ENCODE measurements at places on chromosomes 7 and 10.

GRCh38 chr10:94608559-94608958, 63.0 kb downstream of the HELLS start:
- no peak for DNase-seq

GRCh38 chr7:107359520-107360316, 110.1 kb upstream of the GPR22 start:
- DNase-seq: no peak

- DNase-seq: no peak
Observed at GRCh38 chr10:23535381-23535780, 96.5 kb downstream of the OTUD1 start.

- no peak for DNase-seq
Observed at GRCh38 chr10:4943821-4944220, 19.4 kb upstream of the AKR1C1 start.

- no peak for DNase-seq
Observed at GRCh38 chr7:31786326-31786725, 99.3 kb downstream of the PPP1R17 start.

- DNase-seq: no peak
Observed at GRCh38 chr10:117001144-117001543, 3.8 kb downstream of the SHTN1 start.

DNA sequence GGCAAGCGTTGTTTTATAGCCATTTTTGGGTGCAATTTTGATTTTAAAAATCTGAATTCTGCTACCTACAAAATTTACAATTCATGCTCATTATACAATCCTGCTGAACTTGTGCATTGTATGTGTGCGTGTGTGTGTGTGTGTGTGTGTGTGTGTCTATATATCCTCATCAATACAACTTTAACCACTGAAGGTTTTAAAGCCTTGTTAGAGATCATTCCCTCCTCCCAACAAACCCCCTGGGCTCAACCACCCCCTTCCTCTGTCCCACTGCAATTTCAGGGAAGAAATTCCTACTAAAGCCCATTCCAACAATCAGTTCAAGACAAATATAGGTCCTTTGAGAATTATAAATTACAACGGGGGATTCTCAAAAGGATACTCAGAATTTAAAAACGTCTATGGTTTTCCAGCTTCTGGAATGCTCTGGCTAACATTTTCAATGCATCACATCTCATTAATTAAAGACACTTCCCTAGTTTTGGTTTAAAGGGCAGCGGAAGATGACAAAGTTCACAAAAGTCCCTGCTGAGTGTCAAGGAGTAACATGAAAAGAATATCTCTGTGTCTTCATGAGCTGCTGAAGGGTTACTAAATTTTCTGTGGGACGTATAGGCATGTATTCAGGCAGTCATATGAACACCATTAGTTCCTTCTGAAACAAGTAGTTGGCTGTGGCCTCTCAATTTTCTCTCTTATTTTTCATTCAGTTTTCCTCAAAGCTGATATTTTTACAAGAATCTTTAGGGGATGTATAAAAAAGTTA, 889 bp upstream of the SEMA3A start:
- no peak for DNase-seq

GRCh38 chr7:102322202-102322715, 34.0 kb downstream of the SPDYE6 start:
- DNase-seq: no peak

DNA sequence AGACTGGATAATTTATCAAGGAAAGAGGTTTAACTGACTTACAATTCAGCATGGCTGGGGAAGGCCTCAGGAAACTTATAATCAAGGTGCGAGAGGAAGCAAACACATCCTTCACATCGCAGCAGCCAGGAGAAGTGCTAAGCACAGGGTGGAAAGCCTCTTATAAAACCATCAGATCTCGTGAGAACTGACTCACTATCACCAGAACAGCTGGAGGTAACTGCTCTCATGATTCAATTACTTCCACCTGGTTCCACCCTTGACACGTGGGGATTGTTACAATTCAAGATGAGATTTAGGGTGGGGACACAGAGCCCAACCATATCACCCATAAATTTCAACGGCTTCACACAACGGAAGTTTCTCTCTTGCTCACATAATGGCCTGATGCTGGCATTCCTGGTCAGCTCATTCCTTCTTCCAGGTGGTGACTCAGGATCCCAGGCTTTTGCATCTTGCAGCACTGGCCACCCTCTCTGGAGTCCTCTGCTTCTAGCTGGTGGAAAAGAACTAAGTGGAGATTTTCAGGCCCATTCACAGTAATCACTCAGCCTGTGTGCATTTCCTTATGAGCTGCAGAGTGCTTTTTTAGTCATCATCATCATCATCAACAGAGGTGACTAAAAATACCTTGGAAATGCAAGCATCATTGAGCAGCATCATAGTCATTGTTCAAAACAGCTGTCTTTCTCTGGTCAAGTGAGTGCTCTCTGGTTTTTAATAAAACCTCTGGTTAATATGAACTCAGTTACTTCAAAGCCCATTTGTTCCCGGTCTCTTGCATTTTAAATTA, 308.1 kb downstream of the SFMBT2 start:
- no peak for DNase-seq

DNA sequence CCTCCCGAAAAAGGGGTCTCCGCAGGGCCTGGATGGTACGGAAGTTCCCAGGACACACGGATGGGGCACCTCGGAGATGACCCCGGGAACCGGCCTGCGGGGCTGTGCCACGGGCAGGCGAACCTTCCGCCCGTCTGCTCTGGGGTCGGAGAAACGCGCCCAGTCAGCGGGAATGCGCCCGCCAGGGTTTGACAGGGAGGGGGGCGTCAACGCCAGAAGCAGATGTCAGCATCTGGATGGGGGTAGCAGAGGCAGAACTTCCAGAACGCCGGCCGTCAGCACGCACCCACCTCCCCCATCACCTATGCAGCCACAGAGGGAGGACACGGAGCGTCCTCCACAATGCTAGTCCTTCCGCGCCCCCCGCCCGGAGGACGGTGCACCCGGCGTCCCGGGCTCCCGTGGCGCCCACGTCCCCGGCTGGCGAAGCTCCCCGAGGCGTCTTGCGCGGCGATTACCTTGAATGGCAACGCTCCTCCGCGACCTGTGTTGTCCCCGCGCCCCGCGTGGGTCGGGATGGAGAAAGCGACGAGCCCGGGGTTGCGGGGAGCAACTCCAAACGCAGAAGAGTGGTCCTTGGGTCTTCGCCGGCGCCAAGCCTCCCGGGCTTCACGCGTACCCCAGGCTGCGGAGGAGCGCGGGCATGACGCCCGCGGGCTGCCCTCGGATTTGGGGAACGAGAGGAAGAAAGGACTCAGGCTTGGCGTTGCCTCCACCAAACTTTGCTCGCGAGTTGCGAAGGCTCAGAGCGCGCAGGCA, 561 bp downstream of the FGFR2 start:
- DNase-seq: no peak

GRCh38 chr7:116633131-116633988, 38.6 kb upstream of the MET start:
- DNase-seq: no peak

DNA sequence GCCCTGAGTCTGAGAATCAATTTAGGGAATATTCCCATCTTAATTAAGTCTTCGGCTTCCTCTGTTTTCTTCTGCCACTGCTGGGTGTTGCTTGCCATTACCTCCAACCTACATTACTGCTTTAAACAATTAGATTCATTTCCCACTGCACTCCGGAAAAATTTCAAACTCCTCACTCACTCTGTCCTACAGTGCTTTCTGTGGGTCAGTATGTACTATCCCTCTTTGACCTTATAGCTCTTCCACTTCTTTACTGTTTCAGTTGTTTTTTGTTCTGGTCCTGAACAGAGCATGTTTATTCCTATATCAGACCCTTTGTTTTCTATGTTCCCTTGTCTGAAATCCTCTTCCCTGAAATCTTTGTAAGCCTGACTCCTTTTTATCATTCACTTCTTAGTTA, 160.6 kb downstream of the MAGI2 start:
- DNase-seq: no peak

GRCh38 chr7:108136191-108136688, 6.1 kb upstream of the LAMB4 start:
- no peak for DNase-seq

GRCh38 chr10:10845185-10845584, 172.5 kb upstream of the CELF2 start:
- no peak for DNase-seq

DNA sequence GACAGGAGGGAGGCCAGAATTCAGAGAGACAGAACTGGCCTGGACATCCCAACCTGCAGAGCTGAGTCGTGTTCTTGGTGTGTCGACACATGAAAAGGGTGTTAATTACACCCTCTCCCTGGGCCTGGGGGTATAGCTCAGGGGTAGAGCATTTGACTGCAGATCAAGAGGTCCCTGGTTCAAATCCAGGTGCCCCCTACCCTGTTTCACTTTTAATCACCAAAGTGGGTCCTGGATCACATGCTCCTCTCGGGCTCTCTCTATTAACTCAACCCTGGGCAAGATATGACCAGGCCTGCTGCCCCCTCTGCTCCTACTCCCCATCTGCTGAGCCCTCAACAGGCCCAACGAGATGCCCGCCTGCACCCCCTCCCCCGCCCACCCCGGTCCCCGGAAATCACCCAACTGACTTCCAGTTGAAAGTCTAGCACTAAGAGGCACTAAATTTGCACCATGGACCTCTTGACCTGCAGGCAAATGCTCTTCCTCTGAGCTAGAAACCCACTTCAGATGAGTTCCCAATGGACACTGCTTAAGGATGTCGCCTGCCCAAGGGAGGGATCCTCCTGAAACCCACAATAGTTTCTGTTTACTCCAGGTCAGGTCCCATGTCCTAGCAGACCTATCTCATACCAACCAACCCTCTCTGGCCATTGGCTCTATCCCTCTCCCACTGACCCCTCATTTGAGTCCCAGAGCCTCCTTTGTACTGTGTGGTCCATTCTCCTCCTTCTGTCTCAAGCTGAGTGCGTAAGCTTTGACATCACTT, 137.6 kb downstream of the ZNF467 start:
- DNase-seq: no peak

GRCh38 chr7:57354679-57355338, 95.2 kb upstream of the ZNF716 start:
- no peak for DNase-seq

- DNase-seq: no peak
Observed at GRCh38 chr7:94999069-94999351, 91.6 kb downstream of the PPP1R9A start.

GRCh38 chr7:5549096-5549763, 125.6 kb upstream of the TNRC18 start:
- no peak for DNase-seq

DNA sequence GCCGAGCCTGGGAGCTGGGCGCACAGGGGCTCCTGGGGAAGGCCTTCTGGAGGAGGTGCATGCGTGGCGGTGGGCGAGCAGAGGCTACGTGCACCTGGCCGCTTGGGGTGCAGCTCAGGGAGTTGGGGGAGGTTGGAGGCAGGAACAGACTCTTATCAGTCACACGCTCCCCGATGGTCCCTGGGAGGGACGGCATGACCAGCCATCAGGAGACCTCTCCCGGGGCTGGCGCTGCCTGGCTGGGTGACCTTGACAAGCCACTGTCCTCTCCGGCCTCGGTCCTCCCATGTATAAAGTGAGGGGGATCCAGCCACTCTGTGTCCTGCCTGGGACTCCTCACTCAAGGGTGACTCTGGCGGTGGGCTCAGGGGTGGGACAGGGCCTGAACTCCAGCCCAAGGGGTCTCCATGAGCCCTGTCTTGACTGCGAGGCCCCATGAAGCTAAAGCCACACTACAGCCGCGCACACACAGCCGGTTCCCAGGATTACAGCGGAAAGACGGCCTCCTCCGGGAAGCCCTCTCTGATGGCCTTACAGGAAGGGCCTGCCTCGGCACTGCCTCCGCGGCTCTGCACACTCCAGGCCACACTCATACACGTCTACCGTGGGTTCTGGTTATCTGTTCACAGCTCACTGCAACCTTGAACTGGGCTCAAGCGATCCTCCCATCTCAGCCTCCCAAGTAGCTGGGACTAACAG, 2.3 kb downstream of the TMEM184A start:
- no peak for DNase-seq

GRCh38 chr7:99642027-99642426, 25.3 kb downstream of the ZSCAN25 start:
- DNase-seq: no peak

DNA sequence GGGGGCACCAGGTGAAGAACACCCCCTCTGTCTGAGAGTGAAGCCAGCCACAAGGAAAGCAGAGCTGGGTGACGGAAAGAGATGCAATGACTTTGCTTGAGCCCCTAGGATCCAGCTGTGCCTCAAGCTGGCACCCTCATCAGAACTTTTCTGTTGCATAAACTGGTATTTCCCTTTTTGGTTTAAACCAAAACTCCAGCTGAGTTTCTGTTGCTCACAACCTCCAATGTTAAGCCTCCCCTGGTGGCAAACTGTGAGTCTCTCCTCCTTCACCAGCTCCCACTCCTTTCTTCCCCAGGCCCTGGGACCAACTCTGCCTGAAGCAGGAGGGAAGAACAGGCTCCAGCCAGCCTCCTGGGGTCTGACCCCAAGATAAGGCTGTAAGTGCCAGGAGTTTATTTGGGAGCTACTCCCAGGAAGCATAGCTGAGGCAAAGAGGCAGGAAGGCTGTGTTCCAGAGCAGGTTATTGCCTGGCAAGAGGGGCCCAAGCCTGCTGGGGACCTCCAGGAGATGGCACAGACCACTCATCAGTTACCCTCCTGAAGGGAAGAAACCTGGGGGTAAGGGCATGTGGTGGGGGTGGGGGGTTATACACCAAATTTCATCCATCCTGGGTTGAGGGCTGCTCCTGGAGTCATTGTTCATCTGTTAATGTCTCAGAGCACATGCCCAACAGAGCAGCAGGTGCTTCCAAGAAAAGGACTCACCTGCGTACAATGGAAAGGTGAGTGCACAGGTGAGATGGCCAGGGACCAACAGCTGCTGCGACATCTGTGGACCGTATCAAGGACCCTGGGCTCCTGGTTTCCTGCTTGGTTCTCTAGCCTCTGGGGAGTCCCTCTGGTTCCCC, 73.3 kb upstream of the NANOS1 start:
- DNase-seq: no peak

DNA sequence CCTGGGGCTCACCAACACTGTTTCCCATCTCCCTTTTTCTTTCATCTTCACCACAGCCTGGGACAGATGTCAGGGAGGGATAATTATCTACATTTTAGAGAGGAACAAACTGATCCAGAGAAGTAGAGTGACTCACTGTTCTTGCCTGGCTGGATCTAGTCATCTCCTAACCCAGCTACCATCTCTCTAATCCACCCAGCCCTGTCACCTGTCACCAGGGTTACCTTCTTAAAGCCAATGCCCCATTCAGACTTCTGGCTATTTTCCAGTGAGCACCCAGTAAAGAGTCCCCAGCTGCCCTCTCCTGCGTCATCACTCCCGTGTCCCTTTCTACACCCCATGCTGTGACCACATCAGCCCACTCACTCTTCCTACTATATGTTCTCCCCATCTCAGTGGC, 68.4 kb upstream of the DUSP5 start:
- no peak for DNase-seq

DNA sequence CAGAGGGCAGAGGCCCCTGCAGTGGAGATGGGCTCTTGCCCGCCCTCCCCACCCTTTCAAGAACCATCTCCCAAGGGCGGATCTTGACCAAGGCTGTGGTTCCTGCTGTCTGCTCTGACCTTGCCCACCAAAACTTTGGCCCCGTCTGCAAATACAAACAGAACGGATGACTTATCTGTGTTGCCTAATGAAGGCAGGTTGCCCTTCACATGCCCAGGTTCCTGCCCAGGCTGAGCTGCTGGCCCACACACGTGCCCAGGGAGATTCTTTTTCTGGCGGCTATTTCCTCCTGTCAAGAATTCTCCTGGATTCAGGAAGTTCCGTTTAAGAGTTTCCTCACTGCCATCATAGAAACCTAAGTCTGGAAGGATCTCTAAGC, 78.3 kb downstream of the PROSER2 start:
- DNase-seq: no peak

All from NCI-H1930 (cell line).